ENCODE measurements at places on chromosomes 7 and 10.

DNA sequence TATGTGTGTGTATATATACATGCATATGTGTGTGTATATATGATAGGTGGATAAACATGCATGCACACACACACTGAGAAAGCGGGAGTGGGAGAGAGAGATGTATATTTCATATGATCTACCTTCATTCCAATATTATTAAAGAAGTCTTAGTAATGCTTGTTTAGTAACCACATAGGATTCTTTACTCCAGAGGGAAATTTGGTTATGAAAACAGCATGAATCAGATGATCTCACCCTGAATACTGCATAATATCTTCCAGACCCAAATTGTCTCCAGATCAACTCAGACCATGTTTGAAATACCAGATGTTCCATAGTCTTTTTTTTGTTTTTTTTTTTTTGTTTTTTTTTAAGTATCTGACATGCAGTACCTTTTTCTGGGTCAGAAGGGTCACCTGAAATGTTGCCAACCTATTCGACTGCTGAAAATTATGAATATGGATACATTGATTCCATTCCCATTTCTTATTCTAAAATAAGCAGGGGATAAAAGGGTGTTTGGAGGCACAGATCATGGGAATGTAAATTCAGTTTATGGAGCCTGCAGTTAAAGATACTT lies 17.4 kb downstream of the TES start:
- DNase-seq, result peak; percentile 62

GRCh38 chr10:80149123-80149522 lies 16.6 kb downstream of the PLAC9 start:
- no peak for DNase-seq

- no peak for DNase-seq
Observed at GRCh38 chr10:132677473-132678227, 108.3 kb downstream of the NKX6-2 start.

DNA sequence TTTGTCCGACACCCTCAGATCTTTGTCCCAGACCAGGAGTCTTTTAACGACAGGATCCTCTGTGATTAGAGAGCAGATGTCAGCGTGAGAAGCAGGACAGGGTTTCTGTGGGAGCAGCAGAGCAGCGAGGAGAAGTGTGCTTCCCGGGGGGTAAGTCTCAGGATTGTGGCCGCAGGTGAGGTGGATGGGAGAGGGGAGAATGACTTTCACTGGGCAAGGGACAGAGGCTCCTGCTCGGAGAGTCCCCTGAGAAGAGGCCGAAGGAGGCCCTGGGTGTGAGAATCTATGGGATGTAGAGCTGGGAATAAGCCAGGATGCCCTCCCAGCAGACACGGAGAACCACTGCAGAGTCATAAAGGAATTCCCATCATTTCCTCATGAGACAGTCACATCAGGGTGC lies 10.4 kb upstream of the RBAK start:
- no peak for DNase-seq

DNA sequence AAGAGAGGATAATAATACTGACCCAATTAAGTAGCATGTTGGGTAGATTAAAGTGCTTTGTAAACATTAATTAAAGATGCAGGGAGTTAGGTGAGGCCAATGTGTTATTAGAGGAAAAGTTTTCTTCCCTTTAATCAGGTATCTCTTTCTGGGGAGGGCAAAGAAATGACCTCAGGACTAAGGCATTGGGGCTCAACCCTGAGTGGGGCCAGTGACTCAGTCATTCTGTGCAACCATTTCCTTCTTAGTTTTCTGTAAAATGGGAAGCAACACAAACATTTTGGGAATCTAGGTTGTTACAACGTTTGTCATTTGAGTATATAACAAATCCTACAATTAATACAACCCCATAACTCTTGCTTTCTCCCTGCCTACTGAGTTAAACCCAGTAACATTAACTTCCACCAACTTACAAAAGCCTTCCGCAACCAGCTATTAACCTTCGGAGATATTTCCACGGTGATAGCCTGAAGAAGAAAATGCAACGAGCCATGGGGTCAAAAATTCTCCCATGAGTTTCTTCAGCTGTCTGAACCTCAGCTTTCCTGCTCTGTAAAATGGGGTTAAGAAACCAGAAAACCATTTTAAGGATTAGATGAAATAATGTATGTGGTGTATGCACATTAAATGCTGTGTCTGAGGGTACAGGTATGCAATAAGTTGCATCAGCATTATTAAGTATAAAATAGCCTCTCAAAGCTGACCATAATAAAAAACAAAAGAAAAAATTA lies 965 bp upstream of the PROSER2 start:
- no peak for DNase-seq

- DNase-seq, result no peak
Observed at GRCh38 chr7:46450886-46451285, 529.8 kb upstream of the IGFBP3 start.

DNA sequence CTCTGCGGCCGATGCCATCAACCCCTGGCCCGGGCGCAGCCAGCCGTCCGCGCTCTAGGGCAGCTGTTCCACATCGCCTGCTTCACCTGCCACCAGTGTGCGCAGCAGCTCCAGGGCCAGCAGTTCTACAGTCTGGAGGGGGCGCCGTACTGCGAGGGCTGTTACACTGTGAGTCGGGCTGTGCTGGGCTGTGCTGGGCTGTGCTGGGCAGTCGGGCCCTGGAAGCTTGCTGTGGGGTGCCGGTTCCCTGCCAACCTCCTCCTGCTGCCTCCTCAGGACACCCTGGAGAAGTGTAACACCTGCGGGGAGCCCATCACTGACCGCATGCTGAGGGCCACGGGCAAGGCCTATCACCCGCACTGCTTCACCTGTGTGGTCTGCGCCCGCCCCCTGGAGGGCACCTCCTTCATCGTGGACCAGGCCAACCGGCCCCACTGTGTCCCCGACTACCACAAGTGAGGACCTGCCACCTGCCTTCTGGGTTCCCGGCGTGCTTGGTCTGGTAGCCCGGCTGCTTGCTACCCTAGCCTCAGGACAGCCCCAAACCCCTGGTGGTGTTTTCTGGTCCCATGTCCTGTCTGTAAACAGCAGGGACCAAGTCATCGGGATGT lies 7.5 kb downstream of the ZYX start:
- no peak for DNase-seq

DNA sequence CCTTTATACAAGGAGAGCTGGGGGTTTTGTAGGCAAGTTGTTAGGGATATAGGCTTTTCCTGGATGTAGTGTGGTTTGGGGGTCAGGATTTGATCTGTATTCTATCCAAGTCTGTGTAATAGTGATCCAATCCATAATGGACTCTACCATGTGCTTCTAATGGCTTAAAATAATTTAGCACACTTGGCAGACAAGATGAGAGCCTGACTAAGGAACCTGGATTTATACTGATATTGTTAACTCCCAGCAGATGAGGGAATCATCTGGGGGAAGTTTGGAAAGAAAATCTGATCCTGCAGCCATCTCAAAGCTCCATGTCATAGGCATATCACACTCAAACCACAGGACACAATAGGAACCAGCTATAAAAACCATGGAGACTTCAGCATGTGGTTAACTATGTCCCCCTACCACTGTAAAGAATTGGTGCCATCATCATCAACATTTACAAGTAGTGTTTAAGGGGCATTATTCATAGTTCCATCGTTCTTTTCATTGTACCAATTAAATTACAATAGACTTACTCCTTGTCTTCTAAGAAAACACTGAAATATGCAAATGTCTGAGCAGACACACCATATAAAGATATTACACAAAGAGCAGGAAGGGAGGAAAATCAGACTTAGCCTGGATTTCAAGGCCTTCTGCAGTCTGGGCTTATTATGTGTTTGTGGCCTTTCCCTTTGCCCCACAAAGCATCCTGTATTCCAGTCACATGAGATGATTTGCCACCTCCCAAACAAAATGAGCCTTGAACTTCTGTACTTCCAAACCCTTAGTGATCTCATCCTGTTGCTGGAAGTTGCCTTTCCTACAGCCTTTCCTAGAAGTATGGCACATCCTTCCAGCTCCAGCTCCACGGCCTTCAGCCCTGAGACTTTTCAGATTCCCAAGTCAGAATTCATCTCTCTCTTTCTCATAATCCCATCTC lies 22.5 kb upstream of the HPS1 start:
- no peak for DNase-seq

DNA sequence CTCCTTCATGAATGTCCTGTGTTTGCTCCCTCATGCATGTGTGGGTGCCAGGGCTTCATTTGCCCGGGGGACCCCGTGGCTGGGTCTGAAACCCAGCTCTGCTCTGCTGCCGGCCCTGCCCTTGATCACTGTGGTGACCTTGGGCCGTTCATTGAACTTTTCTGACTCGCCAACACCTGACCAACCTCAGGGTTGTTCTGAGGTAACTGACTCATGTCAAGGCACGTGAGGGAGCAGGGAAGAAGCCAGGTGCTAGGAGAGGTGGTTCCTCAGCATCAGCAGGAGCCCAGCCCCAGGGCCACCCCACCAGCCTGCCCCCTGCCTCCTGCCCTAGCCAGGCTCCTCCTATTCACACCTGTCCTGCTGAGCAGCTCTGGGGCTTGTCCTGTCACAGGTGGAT lies 47.9 kb downstream of the TBATA start:
- DNase-seq, result no peak

DNA sequence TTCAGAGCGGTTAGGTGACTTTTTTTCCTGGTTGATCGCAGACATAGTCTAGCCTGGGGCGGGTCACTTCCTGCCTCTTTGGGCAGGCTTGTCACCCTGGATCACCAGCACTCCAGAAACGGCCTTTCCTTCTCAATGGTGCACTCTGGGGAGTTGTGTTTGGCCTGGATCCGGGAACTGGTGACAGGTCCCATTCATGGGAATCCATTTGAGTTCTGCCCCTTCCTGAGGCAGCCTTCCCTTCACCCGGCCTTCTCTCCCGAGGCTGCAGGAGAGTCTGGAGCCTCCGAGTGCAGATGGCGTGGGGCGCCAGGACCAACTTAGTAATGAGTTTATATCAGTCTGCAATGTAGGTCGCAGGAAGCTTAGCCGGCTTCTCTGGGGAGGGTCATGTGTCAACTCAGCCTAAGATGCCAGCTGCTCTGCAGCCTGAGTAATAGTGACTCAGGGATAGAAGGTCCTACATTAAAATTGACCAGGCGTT lies 54.2 kb downstream of the TACR2 start:
- DNase-seq, result peak; percentile 63

DNA sequence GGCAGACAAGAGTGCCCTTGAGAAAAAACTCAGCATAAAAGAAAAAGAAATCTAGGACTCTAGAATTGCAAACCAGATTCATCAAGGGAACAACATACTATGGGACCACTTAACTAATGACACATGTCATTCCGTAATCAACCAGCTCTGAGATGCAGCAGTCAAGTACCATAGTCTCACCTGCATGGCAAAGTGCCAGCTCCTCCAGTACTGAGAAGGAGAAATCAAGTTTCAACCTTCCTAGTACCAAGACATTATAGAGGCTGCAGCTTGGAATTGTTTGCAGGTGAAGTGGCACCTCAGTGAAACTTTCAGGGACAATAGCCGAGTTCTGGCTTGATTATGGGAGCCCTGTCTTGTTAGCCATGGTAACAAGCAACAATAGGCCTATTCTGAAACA lies 11.5 kb downstream of the STEAP1 start:
- DNase-seq, result no peak

DNA sequence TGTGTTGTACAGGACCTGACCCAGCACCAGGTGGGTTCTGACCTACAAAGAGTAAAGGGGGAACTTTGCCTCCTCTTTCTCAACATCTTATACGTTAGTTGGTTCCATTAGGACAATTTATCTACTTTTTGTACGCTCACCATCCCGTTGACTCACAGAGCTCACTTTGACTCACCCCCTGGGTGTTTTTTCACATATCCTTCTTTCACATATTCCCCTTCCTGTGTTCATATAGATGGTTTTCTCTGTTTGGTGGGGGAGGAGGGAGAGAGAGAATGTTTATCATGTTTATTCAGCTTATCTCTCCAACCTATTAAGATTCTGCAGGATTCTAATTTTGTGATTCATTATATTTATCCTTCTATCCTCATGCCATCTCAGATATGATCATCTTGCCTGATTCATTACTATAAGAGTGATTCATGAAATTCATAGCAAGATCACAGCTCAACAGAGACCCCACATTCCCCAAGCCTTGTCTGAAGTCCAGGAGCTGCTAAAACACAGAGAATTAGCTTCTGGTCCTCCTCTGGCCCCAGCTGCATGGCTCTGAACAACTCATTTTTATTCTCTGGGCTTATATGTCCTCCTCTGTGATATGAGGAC lies 37.2 kb downstream of the PRSS2 start:
- no peak for DNase-seq

DNA sequence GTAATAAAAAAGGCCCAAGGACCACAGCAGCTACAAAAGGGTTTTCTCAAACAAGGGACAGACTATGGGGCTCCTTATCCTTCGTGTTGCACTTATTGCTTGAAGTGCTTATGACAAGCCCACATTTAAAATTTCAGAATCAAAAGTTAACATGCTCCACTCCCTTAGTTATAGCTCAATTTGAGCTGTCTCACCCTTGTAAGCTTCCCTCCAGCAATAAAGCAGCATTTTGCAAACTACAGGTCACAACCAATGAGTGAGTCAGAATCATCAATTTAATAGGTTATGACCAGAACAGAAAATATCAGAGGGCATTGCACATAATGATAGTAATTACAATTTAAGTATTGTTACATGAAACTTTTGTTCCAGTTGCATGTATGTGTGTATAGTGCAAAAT lies 53.0 kb downstream of the IMMP2L start:
- DNase-seq, result no peak

- no peak for DNase-seq
Observed at GRCh38 chr10:15898046-15898445, 37.7 kb upstream of the MINDY3 start.

DNA sequence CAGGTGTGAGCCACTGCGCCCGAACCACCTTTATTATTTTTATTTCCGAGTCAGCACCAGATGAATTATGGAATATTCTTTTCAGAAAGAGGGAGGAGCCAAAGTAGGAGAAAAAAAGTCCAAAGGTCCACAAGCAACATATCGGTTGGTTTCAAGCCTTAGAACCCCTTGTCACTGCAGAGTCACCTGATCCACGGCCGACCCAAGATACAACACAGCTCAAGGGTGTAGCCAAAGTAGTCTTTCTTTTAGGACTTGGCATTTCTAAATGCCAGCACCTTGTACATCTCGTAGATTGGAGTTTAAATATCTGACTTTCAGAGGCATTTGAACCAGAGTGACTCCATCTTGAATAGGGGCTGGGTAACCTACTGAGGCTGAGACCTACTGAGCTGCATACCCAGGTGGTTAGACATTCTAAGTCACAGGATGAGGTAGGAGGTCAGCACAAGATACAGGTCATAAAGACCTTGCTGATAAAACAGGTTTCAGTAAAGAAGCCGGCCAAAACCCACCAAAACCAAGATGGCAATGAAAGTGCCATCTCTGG lies 113.9 kb upstream of the ANLN start:
- no peak for DNase-seq

GRCh38 chr7:20737840-20738448 lies 48.7 kb downstream of the SP8 start:
- no peak for DNase-seq

All from skeletal muscle cell (primary cell).